ENCODE measurements at places on chromosomes 12 and 14. TPM values are rescaled to one million over a fixed set of nuclear protein-coding genes. Genes with fewer than 3 reads are reported as not detected.

The NUBPL gene
- total RNA-seq = 11.5 TPM

The CACNA1C gene
- 0.02 TPM for total RNA-seq

DNA sequence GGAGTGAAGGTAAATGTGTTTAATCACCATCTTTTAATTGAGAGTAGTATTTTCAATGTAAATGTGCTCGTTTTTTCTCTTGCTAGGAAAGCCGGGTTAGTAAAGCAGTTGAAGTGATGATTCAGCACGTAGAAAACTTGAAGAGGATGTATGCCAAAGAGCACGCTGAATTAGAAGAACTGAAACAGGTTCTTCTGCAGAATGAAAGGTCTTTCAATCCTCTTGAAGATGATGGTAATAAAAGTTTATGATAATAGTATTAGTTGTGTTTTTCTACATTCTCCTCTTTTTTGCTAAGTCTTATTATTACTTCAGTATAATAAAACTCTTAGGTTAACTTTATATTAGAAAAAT, 93.9 kb downstream of the DNAI7 start:
- no peak for DNase-seq

DNA sequence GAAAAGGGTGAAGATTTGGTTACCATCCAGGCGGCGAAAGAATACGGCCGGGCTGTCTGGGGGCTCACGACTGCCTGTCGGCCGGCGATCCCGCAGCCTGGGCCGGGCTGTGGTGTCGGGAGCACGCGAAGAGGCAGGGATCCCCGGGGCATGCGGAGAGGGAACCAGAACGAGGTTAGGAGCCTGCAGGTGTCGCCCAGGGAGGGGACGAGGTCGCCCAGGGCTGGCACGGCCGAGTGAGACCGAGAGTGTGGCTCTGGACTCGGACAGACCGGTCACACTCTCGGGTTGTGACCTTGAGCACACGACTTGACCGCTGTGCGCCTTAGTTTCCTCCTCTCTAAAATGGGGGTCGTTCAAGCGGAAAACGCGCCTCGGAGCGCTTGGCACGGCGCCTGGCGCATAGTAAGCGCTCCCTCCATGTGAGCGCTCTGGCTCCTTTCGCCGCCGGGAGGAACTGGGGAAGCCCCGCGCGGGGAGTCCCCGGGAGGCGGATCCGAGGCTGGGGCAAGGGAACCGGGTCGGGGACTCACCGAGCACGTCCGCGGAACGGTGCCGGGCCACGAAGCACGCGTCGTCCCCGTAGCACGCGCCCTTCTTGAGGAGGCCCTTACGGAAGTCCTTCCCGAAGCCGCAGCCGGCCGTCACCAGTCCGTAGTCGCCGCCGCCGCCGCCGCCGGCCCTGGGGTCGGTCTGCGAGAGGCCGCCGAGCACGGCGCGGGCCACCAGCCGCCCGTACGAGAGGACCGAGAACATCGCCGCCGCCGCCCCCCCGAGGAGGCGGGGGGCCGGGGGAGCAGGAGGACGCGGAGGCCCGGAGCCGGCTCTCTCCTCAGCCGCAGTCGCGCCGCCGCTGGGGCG, 612 bp downstream of the PPTC7 start:
- DNase-seq = peak; percentile 88

All from activated naive CD4-positive, alpha-beta T cell treated with anti-CD3 and anti-CD28 coated beads for 36 hours (primary cell).